ENCODE measurements at places on chromosomes 3 and 15. TPM values are rescaled to one million over a fixed set of nuclear protein-coding genes. Genes with fewer than 3 reads are reported as not detected.

The DAG1 gene
- total RNA-seq = 26.2 TPM

The GABRG3 gene
- not detected for total RNA-seq

The CFAP92 gene
- total RNA-seq = 0.65 TPM

The ADAMTS17 gene
- total RNA-seq = 0.40 TPM

The MUC20 gene
- total RNA-seq = under 0.01 TPM

The SLC12A1 gene
- total RNA-seq = not detected

DNA sequence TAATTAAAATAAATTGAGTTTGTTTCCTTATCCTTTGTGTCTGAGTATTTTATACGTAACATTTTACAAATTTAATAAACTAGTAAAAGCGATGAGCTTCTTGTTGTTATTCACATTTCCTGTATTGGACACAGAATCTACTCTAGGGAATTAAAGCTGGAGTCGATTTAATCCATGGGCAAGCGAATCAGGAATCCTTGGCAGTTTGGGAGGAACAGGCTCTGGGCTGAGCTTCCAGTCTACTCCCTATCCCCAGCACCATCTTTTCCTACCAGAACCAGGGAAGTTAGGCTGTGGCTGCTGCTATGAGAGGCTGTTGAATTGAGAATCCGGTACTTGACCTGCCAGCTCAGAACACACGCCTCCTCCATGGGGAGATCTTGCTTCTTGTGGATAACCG, 437.3 kb upstream of the TPM1 start:
- no peak for DNase-seq

DNA sequence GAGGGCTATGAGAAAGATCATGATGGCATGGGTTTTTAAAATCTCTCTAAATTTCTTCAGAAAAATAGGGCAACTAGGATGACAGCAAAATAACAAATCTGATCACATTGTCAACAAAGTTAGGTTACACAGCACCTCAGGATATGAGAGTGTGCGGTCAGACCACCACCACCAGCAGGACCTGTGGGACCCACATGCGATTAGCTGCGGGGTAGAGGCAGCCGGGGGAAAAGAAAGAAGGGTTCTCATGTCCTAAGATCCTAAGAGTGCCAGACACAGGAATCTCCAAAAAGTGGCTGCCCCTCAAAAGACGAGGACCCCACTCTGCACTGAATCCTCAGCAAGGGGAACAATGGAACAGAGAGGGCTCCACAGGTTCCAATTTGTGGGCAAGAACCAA, 15.6 kb downstream of the CHRNA3 start:
- DNase-seq = no peak

- DNase-seq = no peak
Observed at GRCh38 chr3:170502297-170502696, 83.6 kb downstream of the SLC7A14 start.

DNA sequence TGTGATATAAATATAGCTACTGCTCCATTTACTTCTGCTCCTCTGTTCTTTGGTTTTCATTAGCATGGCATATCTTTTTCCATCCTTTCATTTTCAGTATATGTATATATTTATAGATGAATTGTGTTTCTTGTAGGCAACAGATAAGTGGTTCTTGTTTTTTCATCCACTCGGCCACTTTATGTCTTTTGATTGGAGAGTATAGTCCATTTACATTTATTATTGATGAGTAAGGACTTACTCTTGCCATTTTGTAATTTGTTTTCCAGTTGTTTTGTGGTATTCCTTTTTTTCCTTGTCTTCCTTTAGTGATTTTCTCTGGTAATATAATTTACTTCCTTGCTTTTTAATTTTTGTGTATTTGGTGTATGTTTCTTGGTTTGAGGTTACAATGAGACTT, 26.8 kb upstream of the COPB2 start:
- DNase-seq = no peak

DNA sequence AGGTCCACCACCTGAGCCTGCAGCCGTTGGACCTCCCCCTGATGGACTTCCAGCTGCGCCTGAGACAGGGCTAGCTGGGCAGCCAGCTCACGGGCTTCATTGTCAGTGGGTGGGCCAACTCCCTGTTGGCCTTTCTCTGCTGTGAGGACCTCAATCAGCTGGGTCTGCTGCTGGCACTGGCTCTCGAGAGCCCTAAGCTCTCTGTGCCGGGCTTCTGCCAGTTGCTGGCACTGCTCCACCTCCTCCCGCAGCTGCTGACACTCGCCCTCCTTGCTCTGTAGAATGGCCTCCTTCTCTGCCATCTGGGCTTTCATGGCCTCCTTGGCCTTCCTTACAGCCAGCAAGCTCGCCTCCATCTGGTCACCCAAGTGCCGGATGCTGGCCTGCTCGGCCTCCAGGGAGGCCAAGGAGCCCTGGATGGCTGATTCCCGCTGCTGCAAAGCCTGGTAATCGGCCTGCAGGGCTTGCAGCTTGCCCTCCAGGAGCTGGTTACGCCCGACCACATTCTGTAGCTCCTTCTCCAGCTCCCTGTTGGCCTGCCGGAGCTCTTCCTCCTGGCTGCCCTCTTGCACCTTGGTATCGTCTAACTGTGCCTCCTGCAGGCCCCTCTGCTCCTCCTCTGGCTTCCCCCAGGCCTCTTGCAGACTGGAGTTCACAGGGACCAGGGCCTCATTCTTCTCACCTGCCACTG, 23.8 kb downstream of the CXCR6 start:
- DNase-seq = no peak

DNA sequence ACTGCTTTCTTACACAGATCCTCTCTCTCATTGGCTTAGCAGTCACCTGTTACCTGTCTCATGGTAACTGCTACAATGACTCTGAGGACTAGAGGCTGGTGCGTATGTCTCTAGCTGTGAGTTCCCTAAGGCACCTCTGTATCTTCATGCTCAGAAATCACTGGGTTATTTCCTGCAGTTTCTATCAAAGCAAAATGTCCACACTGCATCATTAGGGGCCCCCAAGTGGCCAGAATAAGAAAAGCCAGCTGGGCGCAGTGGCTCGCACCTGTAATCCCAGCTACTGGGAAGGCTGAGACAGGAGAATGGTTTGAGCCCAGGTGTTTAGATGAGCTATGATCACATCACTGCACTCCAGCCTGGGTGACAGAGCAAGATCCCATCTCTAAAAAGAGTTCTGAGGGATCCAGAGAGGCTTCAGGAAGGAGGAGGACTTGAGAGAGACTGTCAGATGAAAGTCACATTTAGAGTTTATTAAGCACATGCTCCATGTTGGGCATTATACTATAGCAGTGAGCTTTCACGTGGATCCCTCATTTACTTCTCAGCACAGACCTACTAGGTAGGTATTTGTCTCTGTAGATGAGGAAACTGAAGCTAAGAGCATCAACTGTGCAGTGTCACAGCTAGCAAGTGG, 2.3 kb upstream of the VPS18 start:
- peak; percentile 59 for DNase-seq

DNA sequence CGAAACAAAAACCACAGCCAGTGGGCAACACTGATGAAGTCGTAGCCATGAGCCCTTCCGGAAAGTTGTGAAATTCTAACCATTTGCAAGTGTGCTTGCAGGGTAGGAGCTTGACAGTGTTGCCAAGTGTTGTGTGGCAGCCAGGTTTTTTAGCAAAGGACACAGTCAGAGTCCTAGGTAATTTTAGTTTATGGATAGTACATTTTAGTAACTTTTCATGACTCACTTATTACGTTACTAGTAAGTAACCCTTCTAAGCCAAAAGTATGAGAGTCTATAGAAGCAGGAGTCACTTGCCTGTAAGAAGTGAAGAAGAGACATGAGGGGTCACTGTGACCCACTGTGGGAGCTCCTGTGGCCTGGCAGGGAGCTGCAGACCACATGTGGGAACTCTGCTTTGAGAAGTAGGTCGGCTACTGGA, 54.8 kb upstream of the ADPGK start:
- no peak for DNase-seq

DNA sequence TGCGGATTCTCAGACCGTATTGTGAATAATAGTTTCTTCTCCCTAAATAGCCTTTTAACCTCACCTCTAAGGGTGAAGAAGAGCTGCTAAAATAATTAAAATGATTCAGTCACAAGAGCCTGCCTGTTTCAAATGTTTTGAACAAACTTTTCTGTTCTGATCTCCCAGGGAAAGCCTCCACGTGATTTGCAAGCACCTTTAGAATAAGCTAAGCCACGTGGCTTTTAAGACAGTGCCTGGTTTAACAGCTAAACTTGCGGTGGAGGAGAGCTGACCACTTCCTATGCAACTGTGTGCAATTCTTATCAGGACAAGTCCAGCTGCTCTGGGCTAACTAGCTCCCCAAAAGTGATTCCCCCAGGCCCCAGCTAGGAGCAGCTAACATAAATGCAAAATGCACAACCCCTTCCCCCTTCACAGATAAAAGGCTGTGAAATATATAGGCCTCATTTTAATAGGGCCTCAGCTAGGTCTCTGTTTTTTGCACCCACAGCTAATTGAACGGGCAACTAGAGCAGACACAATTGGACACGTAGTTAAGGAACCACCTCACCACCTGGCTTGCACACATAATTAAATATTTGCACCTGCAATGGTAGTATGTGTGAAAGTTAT, 401.2 kb upstream of the NR2F2 start:
- no peak for DNase-seq

DNA sequence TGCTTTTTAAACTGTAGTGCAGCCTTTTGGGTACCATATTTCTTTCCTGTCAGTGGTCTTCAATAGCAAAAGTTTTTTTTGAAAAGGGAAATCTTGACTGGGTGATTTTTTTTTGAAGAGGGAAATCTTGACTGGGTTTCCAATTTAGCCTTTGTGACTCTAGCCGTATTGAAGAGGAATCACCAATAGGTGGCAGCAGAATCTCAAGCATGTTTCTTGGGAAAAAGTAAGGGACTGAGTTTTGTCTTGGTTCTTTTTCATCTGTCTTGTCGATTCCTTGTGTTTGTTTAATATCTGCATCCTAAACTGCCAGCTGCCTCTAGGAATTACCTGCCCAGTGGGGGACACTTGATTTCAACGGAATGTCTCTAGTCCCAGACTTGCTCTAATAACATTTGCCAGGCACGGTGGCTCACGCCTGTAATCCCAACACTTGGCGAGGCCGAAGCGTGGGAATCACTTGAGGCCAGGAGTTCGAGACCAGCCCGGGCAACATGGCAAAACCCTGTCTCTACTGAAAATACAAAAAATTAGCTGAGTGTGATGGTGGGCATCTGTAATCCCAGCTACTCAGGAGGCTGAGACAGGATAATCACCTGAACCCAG, 89.2 kb downstream of the RBPMS2 start:
- DNase-seq = peak; percentile 64

DNA sequence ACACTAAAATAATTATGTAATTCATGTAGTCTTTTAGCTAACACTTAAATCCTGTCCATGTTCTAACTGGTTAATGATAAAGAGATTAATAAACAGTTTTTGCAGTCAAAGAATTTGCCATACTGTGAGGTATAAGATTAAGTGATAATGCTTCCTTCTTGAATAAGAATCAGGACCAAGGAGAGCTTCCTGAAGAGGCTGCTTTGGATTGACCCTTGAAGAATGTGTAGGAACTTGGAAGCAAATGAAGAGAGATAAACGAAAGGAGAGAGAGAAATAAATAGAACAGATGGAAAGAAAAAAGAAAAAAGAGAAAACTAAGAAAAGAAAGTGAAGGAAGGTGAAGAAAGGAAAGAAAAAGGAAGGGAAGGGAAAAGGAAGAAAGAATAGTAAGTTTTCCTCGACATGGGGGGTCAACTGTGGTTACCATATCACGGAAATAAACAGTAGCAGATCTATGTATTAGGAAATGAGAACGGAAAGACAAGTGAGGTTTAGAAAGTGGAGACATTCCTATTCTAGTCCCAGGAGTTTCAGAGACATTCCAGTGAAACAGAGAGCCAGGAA, 539.8 kb downstream of the FGF12 start:
- no peak for DNase-seq

- DNase-seq = no peak
Observed at GRCh38 chr3:181383201-181383600, 328.5 kb upstream of the SOX2 start.

DNA sequence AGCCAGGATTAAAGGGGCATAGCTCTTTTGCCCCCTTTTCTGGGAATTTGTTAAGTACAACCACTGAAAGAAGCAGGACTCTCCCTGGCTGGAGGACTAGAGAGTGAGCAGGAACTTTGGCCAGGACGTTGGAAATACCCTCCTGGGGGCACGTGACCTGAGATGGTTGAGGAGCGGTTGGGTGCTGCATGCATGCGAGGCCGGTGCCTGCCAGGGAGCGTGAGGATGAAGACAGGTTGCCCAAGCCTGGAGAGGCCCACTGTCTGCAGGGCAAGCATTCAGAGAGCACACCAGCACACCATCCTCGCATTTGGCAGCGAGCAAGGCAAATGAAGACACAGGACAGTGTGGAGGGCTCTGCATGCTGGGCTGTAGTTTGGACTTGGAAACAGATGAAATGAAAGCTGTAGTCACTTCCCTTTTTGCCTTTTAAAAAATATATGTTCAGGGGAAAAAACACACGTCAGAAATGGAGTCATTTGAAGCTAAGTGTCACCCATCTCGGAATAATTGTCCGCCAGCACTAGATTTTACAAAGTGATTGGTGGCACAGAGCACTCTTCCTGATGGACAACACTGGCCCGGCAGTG, 217.6 kb downstream of the SLCO3A1 start:
- no peak for DNase-seq

- no peak for DNase-seq
Observed at GRCh38 chr3:153397794-153398193, 235.8 kb downstream of the RAP2B start.

DNA sequence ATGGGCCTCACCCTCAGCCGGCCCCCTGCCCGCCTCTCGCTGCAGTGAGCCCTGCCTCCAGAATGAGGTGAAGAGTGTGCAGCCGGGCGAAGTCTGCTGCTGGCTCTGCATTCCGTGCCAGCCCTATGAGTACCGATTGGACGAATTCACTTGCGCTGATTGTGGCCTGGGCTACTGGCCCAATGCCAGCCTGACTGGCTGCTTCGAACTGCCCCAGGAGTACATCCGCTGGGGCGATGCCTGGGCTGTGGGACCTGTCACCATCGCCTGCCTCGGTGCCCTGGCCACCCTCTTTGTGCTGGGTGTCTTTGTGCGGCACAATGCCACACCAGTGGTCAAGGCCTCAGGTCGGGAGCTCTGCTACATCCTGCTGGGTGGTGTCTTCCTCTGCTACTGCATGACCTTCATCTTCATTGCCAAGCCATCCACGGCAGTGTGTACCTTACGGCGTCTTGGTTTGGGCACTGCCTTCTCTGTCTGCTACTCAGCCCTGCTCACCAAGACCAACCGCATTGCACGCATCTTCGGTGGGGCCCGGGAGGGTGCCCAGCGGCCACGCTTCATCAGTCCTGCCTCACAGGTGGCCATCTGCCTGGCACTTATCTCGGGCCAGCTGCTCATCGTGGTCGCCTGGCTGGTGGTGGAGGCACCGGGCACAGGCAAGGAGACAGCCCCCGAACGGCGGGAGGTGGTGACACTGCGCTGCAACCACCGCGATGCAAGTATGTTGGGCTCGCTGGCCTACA, 8.5 kb downstream of the GRM2 start:
- DNase-seq = no peak

GRCh38 chr3:127103080-127103479, 89.9 kb upstream of the PRR23E start:
- DNase-seq = no peak

DNA sequence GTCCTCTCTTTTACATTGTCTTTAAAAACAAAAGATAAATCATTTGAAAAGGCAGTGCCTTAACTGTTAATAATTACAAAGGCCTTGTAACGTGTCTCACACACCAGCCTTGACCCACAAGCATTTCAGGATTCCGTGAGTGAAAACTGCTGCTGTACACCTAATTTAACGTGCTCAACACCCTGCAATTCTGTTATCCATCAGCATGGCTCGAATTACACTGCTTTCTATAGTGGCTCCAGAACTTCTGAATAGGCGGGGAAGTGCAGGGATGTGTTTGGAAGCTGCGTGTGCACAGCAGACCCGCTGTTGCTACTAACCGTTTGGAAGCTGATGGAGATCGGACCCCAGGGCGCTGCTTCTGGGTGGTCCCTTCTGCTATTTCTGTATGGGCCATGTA, 9.9 kb upstream of the ETFA start:
- DNase-seq = no peak

- DNase-seq = no peak
Observed at GRCh38 chr3:192906940-192907339, 10.7 kb downstream of the MB21D2 start.

All from lung microvascular endothelial cell (primary cell).